ENCODE measurements at places on chromosomes 7 and 10.

GRCh38 chr7:26858735-26859134, 5.7 kb downstream of the SKAP2 start:
- DNase-seq: no peak

- no peak for DNase-seq
Observed at GRCh38 chr7:132941905-132942304, 140.0 kb downstream of the CHCHD3 start.

DNA sequence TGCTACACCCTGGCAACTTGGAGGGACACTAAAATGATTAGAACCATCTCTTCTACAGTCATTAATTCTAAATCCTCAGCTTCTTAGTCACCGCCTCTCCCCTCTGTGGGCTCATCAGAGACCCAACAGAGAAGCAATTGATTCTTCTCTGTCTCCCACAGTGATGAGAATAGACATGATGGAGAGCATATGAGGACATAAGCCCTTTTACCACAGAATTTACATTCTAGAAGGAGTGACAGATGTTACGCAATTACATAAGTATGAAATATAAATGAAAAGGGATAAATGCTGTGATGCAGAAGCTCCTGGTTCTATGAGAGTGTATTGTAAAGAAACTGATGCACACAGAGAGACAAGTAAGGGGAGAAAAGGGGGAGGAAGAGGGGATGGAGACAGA, 18.1 kb upstream of the ABCB5 start:
- no peak for DNase-seq

DNA sequence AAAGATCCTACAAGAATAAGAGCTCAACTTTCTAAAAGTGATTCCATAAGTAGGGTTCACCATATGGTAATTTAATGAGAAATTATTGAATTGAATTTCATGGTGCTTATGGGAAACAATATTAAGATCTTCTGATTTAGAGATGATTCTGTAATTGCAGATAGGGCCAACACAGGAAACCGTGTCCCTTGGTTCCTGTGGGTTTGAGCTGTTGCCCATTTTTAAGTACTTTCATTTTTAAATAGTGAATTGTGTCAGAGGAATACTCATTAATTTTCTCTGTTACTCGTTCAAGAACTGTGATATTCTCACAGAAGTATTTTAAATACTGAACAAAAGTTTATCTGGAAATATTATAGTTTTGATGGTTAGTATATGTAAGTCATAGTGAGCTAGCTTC, 129.2 kb downstream of the SRI start:
- no peak for DNase-seq

DNA sequence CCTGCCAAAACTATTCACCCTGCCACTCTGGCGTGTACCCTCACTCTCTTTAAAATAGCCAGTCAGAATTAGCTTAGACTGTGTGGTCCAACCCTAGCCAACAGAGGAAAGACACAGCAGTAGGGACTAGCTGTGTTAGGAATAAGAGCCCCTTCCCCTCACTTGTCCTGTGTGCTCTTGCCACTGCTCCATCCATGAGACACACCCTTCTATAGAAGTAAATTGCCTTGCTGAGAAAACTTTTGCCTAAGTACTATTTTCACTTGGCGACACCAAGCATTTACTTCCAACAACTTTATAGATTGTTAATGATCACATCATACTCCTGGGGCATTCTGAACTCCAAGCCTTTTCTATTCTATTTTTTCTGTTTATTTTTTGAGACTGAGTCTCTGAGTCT, 170.2 kb upstream of the TRIM24 start:
- DNase-seq: no peak

GRCh38 chr10:77936697-77937567, 10.4 kb upstream of the DLG5 start:
- DNase-seq: no peak

DNA sequence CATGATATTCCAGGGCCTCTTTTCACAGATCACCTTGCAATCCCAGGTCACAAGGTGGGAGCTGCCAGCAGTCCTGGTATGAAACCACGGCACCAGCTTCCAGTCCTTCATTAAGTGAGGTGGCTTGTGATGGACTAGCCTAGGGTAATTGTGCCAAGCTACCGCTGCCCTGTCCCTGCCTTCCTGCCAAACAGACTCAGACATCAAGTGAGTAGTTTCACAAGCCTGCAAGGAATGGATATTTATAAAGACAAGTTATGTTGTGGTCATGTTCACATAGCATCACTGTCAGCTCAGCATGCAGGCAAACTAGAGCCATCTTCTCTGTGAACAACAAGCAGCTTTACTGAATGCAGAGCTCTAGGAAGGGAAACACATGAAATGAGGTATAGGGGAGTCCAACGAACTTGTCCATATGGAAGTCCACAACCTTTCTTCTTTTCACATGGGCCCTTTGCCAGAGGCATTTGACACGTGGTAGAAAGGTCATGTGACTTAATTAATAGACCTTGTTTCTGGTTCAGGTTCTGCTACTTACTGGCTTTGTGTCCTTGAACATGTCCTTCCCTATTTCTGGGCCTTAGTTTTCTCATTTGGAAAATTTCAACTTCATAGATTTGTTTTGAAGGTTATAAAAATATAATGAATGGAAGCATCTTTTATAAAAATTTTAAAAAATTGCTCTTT, 1061.2 kb downstream of the KCNMA1 start:
- DNase-seq: no peak

- DNase-seq: no peak
Observed at GRCh38 chr10:110355922-110356627, 51.4 kb upstream of the SMNDC1 start.

DNA sequence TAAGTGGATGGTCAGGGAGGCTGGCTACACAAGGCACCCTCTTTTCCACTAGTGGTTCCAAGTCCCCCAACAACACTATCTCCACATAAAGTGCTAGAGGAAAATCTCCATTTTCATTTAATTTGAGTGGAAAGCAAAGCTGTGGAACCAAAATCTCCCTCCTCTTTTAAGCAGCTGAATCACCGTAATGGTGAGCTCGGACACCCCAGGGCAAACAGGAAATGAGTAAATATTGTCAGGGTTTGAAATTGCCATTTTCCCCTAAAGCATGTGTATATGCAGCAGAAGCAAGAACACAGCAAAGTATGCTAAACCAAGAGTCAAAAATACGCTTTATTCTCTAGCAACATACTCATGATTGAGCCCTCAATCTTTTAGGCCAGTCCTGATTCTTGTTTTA, 143.7 kb downstream of the GPAM start:
- DNase-seq: no peak

- DNase-seq: no peak
Observed at GRCh38 chr7:157991351-157991750, 596.3 kb downstream of the PTPRN2 start.

All from stimulated activated CD4-positive, alpha-beta T cell treated with anti-CD3 and anti-CD28 coated beads, Interleukin-2, amount 100 ng/mL, for 48 hours (primary cell).